ENCODE measurements at places on chromosomes 7 and 10.

DNA sequence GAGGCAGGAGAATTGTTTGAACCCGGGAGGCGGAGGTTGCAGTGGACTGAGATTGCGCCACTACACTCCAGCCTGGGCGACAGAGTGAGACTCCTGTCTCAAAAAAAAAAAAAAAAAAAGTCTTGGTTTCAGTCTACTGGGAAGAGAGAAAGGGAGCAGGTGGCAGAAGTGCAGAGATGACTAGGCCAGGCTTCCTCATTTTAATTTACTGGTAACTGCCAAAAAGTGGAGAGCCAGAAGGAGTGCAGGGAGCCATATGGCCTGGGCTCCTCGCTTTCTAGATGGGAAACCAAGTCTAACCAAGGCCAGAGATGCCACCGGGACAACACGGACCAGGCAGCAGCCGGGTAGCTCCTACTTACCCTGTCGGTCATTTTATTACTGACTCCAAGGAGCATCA is 12.2 kb downstream of the SEPHS1 start:
- no peak for DNase-seq

DNA sequence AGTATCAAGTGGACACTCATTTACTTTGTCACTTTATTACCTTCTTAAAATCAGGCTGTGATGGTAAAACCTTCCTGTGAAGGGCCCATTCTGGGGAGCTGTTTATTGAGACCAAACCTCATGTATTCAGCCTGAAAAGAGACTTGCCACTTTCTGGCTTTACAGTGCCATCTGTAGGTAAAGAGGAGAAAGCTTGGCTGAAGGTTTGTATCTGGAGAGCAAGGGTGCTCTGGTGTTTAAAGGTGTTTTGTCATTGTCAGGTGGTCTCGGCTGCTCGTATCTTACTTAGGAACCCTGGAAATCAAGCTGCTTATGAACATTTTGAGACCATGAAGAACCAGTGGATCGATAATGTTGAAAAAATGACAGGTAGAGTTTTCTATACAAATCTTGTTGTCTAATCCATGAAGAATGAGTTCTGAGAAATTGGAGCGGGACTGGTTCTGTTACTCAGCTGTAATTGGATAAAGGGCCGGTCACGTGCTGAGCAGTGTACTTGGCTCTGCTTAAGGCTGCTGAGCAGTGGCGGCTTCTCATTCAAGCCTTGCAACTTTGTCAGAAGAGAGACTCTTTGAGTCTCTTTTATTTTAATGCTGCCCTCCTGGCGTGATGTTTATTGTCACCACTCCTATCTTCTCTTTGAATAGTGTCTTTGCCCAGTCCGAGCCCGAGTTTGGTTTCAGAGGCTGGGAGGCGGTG is 46.9 kb downstream of the AP3M1 start:
- no peak for DNase-seq

- DNase-seq: no peak
Measured at GRCh38 chr10:80805343-80806020, 267.8 kb downstream of the SH2D4B start.

DNA sequence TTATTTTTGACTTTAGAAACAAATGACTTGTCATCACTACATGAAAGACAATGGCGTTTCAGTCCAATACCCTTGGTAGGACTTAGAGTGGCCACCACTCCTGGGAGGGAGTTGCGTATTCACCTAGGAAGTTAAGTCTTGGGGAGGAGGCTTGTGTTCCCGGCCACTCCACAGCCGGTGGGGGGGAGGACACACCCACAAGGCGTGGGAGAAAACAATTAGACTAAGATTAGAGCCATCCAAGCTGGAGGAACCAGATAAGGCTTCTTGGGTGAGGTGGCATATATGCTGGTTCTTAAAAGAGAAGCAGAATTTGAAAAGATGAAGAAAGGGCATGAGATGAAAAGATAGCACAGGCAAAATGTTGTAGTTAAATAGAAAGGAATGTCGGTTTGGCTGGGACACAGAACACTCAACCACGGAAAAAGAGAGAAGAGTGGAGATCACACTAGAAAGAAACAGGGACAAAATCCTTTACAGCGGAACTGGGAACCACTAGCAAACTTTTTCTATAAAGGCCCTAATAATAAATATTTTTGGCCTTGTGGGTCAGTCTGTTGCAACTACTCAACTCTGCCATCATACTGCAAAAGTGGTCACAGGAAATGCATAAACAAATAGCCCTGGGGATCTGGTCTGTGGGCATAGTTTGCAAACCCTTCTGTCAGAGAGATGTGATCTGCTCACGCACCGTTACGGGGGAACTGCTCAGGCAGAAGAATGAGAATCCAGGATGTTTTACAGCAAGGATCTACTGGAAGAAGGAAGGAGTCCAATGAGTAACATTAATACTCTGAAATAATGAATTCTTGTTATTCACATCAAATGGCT is 651.8 kb downstream of the PARD3 start:
- DNase-seq: no peak
